Spleen (tissue), 13 donors: ENCODE measurements at places on chromosomes 1 and 21. TPM values are rescaled to one million over a fixed set of nuclear protein-coding genes. Genes with fewer than 3 reads are reported as not detected.

DNA sequence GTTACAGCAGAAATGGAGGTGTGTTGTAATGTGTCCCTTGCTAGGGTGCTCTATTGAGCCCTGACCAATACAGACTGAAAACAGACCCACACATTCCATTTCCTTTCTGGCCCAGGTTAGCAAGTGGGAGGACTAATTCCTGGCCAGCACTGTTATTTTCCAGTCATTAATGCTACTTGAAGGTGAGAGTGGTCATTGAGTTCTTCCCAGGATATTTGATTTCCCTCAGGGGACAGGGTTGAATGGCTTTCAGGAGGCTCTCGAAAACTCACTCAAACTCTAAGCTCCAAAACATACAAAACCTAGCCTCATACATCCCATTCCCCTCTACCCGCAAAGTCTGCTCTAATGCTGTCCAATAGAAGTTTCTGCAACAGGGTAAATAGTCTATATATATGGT lies 6.2 kb downstream of the LRRC52 start:
- no peak for DNase-seq

The FCRL4 gene
- 6.0 TPM for polyA plus RNA-seq

DNA sequence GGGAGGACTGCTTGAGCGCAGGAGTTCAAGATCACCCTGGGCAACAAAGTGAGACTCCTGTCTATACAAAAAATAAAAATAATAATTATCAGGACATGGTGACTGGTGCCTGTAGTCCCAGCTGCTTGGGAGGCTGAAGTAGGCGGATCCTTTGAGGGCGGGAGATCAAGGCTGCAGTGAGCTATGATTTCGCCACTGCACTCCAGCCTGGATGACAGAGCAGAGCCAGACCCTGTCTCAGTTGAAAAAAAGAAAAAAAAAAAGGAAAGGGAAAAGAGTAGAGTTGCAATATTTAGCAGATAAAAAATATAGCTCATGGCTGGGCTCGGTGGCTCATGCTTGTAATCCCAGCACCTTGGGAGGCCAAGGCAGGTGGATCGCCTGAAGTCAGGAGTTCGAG lies 3.3 kb upstream of the S1PR1 start:
- no peak for DNase-seq

The CRYAA gene
- polyA plus RNA-seq, result not detected

GRCh38 chr1:193971595-193971994 lies 785.2 kb upstream of the B3GALT2 start:
- no peak for DNase-seq

DNA sequence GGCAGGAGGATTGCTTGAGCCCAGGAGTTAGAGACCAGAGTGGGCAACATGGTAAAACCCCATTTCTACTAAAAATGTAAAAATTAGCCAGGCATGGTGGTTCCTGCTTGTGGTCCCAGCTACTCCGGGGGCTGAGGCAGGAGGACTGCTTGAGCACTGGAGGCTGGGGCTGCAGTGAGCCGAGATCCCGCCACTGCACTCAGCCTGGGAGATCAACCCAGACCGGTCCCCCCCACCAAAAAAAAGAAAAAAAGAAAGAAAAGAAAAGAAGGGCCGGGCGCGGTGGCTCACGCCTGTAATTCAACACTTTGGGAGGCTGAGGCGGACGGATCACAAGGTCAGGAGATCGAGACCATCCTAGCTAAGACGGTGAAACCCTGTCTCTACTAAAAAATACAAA lies 1.8 kb upstream of the GMEB1 start:
- peak; percentile 41 for DNase-seq

The IVL gene
- 0.05 TPM for polyA plus RNA-seq

The RORC gene
- 0.14 TPM for polyA plus RNA-seq

The S100A8 gene
- 1,287 TPM for polyA plus RNA-seq

- DNase-seq, result no peak
Observed at GRCh38 chr1:111649648-111650047, 30.1 kb downstream of the RAP1A start.

DNA sequence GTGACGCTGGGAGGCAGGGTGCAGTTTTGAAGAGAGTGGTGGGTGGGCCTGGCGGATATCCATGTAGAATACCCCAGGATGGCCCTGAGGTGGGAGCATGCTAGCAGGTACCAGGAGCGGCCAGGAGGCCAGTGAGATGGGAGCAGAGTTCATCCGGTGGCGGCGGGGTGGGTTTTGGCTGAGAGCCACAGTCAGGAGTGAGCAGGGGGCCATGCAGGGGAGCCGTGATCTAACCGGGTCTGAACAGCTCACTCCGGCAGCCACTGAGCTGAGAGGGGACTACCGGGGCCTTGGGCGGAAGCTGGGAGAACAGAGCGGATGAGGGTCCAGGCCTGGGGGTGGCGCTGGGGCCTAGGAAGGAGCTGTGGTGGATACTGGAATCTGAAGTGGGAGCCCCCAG lies 47.6 kb upstream of the LRP8 start:
- DNase-seq, result peak; percentile 54

DNA sequence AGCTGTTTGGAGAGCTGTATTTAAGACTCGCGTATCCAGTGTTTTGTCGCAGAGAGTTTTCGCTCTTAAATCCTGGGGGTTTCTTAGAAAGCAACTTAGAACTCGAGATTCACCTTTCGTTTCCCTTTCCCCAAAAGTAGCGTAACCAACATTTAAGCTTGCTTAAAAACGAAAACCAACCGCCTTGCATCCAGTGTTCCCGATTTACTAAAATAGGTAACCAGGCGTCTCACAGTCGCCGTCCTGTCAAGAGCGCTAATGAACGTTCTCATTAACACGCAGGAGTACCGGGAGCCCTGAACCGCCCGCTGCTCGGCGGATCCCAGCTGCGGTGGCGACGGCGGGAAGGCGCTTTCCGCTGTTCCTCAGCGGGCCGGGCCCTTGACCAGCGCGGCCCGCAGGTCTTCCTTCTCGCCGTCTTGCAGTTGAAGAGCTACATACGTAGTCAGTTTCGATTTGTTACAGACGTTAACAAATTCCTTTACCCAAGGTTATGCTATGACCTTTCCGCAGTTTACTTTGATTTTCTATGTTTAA lies 1.9 kb downstream of the OLIG1 start:
- DNase-seq, result no peak

GRCh38 chr1:183218971-183219615 lies 33.0 kb downstream of the LAMC2 start:
- peak; percentile 71 for DNase-seq

DNA sequence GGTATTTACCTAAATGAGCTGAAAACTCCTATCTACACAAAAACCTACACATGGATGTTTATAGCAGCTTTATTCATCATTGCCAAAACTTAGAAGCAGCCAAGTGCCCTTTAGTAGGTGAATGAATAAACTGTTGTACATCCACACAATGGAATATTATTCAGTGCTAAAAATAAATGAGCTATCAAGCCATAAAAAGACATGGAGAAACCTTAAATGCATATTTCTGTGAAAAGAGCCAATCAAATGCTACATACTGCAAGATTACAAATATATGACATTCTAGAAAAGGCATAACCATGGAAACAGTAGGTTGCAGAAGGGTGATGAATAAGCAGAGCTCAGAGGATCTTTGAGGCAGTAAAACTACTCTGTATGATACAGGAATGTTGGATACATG lies 23.3 kb downstream of the ABCB10 start:
- DNase-seq, result no peak

DNA sequence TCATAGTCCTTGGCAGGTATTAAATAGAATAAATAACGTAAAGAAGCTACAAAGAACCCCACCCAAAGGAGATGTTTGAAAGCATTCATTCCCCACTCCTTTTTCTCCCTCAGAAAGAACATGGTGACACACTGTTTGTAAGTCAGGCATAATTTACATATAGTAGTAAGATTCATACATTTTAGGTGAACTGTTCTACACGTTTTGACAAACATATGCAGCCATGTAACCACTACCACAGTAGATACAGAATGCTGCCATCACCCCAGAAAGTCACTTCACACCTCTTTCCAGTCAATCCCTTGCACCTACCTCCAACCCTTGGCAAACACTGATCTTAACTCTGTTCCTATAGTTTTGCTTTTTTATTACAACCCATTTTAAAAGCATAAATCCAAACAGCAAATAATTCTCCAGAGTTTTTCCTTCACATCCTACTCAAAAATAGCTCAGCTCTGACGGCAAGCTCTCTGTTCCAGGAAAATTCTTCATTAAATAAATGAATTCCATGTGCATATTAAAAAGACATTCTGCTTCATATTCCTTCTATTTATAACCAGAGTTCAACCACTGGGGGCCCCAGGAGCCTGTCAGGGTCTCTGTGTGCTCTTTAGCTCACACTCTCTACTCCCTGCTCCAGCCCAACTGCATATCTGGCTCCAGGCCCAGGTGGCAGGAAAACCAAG lies 258.8 kb downstream of the PLPP3 start:
- no peak for DNase-seq

The HMGCL gene
- polyA plus RNA-seq, result 28.4 TPM

DNA sequence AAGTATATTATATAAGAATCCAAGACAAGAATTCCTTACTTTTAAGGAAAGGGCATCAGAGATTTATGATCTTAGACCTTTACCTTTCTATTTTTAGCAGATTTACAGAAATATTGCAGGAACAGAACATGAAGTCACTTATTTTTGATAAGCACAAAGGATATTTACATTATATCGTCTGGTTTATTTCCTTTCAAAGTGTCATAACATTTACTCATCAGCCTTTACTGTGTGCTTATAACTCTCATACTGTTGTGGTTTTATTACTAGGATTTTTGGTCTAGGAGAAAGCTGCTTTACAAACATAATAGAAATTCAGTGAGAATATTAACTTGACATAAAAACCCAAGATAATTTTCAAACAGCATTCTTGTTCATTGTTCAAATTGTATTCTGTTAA lies 47.6 kb downstream of the APP start:
- no peak for DNase-seq

- no peak for DNase-seq
Observed at GRCh38 chr1:15188130-15188524, 34.6 kb downstream of the TMEM51 start.

- DNase-seq, result peak; percentile 34
Observed at GRCh38 chr1:205917466-205918238, 25.6 kb downstream of the SLC26A9 start.

The CYYR1 gene
- polyA plus RNA-seq, result 9.5 TPM

The MRPS14 gene
- polyA plus RNA-seq, result 25.2 TPM

The RPRD2 gene
- polyA plus RNA-seq, result 7.4 TPM

GRCh38 chr1:8629241-8630091 lies 188.0 kb downstream of the RERE start:
- DNase-seq, result peak; percentile 82

The KIAA1614 gene
- 2.4 TPM for polyA plus RNA-seq

DNA sequence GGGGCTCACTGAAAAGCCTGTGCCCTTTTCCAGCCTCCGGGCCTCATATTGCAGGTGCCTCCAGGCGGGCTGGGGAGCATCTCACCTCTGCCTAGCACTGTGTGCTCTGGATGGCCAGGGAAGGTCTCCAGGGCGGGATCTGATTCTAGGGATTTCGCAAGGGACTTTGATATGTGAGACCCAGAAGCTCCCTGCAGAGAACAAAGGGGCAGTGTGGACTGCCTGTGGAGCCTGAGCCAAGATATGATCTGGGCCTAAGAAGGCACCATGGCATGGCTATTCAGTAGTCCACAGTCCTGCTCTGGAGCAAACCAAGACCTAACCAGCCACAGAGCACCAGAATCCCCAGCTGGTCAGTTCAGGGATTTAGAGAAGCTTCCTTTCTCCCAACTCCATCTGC lies 157.2 kb downstream of the ST6GALNAC5 start:
- no peak for DNase-seq

DNA sequence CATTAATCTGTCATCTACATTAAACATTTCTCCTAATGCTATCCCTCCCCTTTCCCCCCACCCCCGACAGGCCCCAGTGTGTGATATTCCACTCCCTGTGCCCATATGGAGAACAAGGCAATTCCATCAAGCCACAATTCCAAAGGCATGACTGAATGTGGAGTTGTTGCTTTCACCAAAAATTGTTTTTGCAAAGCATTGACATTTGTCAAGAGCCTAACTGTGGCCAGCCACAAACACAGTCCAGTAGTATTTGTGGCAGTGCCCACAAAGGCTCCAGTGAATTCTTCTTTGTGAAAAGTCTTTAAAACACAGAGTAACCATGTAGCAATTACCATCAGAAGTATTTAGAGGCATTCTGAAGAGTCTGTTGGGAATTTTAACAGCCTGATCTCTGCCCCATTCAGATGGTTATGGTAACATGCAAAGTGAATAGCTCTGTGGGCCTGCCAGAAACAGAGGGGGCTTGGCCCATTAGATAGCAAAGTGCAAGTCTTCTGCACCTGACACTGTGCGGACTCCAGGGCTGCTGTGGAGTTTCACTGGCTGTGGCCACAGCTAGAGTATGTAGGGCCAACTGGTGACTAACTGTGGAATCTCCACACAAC lies 11.6 kb upstream of the LRRC53 start:
- DNase-seq, result no peak

DNA sequence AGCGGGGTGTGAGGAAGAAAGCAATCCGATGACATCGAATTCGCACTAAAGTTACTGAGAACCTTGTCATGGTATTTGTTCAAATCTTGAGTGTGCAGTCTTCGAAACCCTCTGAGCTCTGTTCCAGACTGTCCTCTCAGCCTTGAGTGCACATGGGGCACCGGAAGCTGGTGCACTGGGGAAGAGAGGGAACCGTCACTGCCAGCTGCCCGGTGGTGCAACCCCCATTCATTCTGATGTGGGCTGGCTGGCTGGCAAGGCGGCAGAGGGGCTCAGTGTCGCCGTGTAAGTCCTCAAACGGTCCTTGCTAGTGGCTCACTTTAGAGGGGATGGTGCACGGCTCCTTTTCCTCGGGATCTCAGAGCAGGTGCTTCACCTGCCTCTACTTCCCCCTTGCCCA lies 137.4 kb downstream of the KIF26B start:
- DNase-seq, result no peak

- no peak for DNase-seq
Observed at GRCh38 chr1:15687446-15687845, 3.3 kb downstream of the PLEKHM2 start.

GRCh38 chr1:244187310-244187709 lies 136.2 kb downstream of the ZBTB18 start:
- no peak for DNase-seq

- DNase-seq, result peak; percentile 80
Observed at GRCh38 chr1:24909388-24909898, 20.6 kb downstream of the RUNX3 start.

GRCh38 chr1:236149003-236149595 lies 6.8 kb downstream of the GPR137B start:
- DNase-seq, result no peak

GRCh38 chr1:11391327-11391726 lies 87.6 kb upstream of the DISP3 start:
- no peak for DNase-seq

GRCh38 chr1:151849871-151850270 lies 3.6 kb downstream of the THEM5 start:
- no peak for DNase-seq

GRCh38 chr1:216742625-216743024 lies 19.4 kb upstream of the ESRRG start:
- no peak for DNase-seq

DNA sequence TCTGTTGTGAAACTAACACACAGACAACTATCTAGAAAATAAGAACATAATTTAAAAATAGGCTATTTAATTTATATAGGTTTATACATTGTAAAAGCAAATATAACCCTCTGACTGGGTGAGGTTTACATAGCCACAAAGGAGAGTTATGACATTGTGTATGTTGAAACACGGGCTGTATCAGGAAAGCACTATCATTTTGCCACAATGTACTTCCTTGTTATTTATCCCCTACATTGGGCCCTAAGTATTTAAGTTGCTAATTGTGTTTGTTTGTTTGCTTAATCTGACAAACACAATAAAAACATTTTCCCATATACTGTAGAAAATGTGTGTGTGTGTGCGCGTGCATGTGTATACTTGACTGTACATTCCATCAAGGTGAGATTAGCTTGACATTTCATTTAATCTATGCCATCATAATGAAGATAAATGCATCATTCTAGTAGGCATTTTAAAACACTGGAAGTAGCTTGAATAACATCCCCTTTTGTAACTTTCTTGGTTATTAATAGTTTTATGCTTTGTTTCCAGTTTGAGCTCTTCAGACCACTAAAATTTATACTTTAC lies 72.1 kb downstream of the RGS13 start:
- no peak for DNase-seq
